ENCODE measurements at places on chromosomes 16 and 17.

- DNase-seq = no peak
Measured at GRCh38 chr17:17750881-17751280, 69.6 kb downstream of the RAI1 start.

DNA sequence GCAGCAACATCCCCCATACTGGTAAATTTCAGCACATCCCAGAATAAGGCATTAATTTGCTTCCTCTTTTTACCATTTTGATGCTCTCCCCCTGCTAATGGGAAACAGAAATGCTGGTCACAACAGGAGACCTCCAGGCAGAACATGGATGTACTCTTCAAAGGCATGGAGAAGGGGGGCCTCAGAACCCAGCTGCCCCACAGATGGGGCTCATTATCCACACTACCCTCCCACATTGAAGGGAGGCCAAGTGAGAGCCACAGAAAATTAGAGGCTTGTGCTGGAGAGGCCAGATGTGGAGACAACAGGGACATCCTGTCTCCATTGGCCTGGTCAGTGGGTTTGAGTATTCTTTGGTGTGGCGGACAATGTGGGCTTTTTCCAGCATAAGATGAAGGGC lies 150.1 kb upstream of the CDH11 start:
- DNase-seq = no peak

- no peak for DNase-seq
Measured at GRCh38 chr17:76707985-76708807, 2.6 kb downstream of the MXRA7 start.

GRCh38 chr16:56737539-56737938 lies 7.6 kb downstream of the NUP93 start:
- no peak for DNase-seq

GRCh38 chr17:79777120-79777893 lies 641 bp upstream of the CBX2 start:
- DNase-seq = no peak

- DNase-seq = no peak
Measured at GRCh38 chr16:46673320-46674013, 15.5 kb downstream of the VPS35 start.

- no peak for DNase-seq
Measured at GRCh38 chr17:39979893-39980350, 685 bp upstream of the PSMD3 start.

DNA sequence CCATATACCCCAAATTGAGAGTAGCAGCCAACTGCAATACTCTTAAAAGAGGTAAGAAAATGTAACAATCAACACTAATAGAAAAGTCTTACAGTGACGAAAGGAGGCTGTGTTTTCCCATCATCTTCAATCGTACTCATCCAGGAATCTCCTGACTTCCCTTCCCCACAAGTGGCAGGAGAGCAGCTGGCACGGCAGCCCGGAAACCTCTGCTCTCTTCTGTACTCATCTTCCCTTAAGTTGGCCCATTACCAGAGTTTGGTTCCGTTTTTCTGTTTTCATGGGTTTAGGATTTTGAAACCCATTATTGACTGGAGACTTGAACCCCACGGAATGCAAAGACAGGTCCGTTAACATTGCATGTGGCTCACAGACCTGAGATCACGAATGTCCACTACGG lies 11.7 kb upstream of the CD300H start:
- DNase-seq = no peak

- DNase-seq = no peak
Measured at GRCh38 chr17:69900829-69901228, 174.2 kb upstream of the KCNJ16 start.
